ENCODE measurements at places on chromosomes 7 and 10.

DNA sequence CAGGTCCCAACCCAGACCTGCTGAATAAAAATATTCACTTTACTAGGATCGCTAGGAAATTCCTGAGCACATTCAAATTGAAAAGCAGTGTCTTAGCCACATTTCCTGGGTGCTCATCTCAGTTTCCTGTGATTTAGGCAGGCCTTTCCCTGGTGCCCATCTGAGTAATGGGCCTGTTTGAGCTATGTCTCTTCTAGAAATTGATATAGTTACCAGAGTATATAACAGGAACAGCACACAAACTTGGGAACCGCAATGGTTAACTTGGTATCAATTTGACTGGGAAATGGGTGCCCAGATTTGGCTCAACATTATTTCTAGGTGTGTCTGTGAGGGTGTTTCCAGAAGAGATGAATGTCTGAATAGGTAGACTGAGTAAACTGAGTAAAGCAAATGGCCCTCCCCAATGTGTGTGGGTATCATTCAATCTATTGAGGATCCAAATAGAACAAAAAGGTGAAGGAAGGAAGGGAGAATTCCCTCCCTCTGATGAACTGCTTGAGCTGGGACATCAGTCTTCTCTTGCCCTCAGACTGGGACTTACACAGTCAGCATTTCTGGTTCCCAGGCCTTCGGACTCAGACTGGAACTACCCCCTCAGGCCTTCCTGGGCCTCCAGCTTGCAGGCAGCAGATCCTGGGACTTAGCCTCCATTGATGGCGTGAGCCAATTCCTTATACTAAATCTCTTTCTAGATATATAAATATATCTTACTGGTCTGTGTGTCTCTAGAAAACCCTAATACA is 99.1 kb downstream of the CCDC71L start:
- no peak for DNase-seq

DNA sequence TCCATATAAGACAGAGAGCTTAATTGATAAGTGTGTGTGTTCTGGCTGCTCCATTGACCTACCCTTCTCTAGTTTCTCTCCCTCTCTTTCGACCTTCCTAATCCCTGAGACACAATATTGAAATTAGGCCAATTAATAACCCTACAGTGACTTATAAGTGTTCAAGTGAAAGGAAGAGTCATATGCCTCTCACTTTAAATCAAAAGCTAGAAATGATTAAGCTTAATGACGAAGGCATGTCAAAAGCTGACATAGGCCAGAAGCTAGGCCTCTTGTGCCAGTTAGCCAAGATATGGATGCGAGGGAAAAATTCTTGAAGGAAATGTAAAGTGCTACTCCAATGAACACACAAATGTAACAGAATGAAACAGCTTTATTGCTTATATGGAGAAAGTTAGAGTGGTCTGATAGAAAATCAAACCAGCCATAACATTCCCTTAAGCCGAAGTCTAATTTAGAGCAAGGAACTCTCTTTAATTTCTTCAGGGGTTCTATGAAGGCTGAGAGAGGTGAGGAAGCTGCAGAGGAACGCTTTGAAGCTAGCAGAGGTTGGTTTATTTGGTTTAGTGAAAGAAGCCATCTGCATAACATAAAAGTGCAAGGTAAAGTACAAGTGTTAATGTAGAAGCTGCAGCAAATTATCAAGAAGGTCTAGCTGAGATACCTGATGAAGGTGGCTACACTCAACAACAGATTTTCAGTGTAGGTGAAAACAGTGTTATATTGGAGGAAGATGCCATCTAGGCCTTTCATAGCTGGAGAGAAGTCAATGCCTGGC is 53.8 kb downstream of the ST7 start:
- DNase-seq: no peak

DNA sequence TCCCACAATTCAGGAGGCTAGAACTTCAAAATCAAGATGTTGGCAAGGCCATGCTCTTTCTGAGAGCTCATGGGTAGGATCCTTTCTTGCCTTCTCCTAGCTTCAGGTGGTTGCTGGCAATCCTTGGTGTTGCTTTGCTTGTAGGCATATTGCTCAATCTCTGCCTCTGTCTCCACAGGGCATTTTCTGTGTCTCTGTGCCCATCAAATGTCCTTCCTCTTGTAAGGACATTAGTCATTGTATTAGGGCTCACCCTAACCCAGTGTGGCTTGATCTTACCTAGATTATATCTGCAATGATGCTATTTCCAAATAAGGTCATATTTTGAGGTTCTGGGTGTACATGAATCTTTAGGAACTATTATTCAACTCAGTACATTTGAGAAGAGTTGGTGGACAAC is 20.1 kb downstream of the BET1 start:
- DNase-seq: no peak

DNA sequence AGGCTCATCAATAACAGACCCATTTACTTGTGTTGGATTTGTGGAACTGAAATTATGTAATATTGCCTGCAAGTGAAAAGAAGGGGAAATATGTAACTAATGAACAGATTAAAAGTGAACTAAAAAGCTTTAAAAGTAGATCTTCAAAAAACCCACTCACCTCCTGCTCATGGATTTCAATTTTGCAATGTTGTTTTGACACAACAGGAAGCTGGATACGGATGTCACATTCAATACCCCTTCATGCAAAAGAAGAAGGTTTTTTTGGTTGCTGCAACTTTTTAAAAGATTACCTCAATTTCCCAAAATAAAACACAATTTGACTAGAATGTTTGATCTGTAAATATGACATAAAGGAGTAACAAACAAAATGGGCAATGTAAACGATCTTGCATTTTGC is 3.3 kb downstream of the MKI67 start:
- DNase-seq: no peak

- no peak for DNase-seq
Observed at GRCh38 chr7:97733276-97734161, 1.6 kb downstream of the TAC1 start.

GRCh38 chr7:37483627-37484026 is 35.0 kb upstream of the ELMO1 start:
- DNase-seq: no peak

GRCh38 chr7:134446923-134447322 is 12.0 kb downstream of the AKR1B1 start:
- DNase-seq: no peak

DNA sequence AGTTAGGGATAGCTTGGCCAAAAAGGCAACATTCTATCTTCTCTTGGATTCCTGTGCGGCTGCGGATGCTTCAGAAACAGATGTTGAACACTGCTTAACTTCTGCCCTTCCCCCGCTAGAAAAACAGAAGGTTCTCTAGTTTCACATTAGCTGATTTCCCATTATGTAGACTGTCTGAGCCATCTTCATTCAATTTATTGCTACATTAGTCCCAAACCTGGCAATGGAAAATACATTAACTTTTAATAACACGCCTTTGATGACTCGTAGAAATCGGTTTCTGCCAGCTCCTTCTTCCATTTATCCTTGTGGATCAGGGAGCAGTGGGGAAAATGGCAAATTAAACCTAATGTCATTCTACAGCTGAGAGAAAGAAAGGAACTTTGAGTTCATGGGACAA is 119.9 kb downstream of the SLC16A9 start:
- no peak for DNase-seq

GRCh38 chr7:30682212-30683083 is at the start of gene CRHR2:
Gene CRHR2, minus strand, starts transcription at chr7:30682456. Its CDS starts 176 bp downstream, at chr7:30682280.
- peak; percentile 15 for DNase-seq

DNA sequence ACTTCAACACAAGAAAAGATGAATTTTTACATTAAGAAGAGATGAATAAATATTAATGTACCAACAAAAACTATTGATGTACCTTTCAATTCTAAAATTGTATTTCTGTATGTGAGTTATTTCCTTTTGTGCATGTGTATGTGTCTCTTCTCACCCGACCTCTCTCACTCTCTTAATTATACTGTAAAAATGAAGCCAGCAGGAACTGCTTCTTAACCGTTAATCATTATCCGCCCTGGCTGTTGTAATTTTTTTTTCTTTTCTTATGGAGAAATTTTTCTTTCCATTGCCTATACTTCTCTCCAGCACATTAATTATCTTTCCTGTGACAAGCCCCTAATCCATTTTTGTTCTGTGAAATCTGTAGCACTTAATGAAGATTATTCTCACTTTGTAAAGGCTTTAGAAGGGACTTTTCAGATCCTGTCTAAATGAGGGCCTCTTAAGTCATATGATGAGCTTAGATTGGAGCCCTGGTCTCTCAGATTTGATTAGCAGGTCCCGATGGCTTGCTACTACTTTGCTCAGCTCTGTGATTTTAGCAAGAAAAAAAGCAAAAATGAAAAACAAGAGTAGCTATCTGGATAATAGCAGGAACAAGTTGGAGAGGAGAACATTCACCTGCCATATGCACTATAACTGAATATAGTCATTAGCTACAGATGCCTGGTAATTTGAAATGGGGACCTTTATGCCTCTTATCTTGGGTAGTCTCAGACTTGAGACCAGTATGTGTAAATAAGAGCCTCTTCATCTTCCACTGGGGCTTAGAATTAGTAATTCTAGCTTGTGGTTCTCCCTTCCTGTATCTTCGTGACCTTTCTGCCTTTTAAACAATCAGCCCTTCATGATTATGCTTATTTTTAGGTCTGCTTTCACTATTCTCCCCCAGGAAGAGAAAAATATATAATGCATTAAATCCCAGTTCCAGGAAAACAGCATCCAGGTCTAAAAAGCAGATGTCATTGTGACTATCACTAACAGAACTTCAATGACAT is 80.0 kb upstream of the COL1A2 start:
- DNase-seq: no peak

DNA sequence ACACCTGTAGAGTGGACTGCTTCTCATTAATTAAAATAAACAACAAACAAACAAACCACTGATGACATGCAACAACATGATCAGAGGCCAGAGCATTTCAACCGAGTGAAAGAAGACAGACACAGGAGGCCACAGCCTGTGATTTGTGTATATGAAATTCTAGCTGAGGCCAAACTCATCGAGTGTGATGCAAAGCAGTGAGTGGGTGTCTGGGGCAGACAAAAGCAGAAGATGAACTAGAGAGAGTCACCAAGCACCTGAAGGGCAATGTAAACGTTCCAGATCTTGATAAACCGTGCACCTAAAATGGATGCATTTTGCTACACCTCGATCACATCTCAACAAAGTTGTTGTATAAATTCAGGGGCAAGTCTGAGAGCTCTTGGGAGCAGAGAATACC is 108.4 kb downstream of the KLF6 start:
- DNase-seq: no peak

GRCh38 chr10:19629567-19629966 is 186.7 kb upstream of the PLXDC2 start:
- no peak for DNase-seq

DNA sequence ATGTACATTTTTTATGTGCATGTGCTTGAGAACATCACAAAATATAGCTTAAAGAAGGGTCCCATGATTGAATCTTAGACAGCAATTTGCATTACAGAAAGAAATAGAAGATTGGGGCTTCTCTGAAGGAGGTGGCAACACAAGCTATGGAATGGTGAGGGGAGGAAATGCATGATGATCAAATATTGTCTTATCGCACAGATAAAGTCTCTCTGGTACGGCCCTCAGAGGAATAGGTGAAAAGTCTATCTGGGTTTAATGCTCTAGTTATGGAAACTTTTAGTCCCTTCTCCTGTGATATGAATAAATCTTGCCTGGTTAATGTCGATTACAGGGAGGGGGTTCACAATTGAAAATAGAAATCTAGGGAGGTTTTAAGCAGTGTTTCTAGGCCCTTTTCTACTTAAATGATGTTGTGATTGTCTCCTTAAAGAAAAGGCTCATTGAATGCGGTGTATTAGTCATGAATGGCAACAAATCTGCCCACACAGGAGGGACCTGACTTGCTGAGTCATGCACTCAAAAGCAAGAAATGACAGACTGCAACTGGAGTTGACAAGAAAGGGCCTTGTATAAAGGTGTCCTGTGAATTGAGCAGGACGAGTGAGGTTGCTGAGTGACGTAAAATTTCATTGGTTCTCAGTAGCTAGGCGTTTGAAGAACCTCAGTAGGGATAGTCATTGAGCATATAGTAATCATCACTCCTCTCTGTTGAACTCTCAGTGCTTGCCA is 133.4 kb upstream of the CSTF2T start:
- DNase-seq: no peak
